CD8-positive, alpha-beta memory T cell (primary cell): ENCODE measurements at places on chromosomes 5 and 9. TPM values are rescaled to one million over a fixed set of nuclear protein-coding genes. Genes with fewer than 3 reads are reported as not detected.

SLC6A18 gene
- total RNA-seq: not detected

- no peak for DNase-seq
- no peaks in the 10 kb centered on the region for H3K27me3 ChIP-seq
These were observed 2.7 kb upstream of the BTNL9 start for GRCh38 chr5:181037365-181037861.

- H3K4me3 ChIP-seq: no peak overlapping the region
- no peak for DNase-seq
- H3K27me3 ChIP-seq: no peaks in the 10 kb centered on the region
- no peaks in the 10 kb centered on the region for H3K36me3 ChIP-seq
- no peaks in the 10 kb centered on the region for H3K4me1 ChIP-seq
These were observed 26.9 kb upstream of the SH3TC2 start for GRCh38 chr5:149089796-149090195.

GRCh38 chr5:111834926-111835599, 78.1 kb upstream of the NREP start:
- no peak for DNase-seq
- H3K36me3 ChIP-seq: no peaks in the 10 kb centered on the region
- H3K27ac ChIP-seq: no peak overlapping the region
- H3K4me3 ChIP-seq: no peak overlapping the region

DNA sequence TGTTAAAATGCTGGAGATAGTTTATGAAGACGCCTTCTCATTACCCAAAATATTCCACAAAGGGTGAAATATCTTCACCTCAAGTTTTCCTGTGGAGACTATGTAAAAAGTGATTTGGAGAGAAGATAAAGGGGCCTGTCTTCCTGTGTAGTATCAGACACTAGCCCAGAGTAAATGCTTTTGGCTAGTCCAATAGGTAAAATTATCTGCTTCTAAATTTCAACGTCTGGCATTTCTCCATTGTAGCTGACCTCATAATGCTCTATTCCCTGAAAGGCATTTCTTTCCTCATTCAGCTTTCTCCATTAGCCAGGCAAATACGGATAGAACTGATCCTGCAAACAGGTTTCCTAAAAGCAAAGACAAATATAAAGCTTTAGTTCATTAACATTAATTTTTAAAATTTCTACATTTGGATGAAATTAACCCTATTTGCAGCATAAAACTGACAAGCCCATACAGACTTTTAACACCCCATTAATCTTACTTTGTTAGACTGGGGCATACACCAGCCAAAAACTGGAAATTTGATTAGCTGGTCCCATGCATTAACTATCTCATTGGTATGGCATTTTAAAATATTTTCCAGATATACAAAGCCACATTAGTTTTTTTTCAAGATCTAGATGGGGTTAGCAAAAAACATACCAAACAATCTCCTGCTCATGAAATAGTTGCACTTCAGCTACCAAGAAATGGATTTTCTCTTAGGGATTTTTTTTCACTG, 548.8 kb downstream of the EFNA5 start:
- H3K4me3 ChIP-seq: no peak overlapping the region
- H3K27me3 ChIP-seq: no peaks in the 10 kb centered on the region
- H3K4me1 ChIP-seq: no peaks in the 10 kb centered on the region
- no peaks in the 10 kb centered on the region for H3K36me3 ChIP-seq
- H3K27ac ChIP-seq: no peak overlapping the region
- DNase-seq: no peak

DNA sequence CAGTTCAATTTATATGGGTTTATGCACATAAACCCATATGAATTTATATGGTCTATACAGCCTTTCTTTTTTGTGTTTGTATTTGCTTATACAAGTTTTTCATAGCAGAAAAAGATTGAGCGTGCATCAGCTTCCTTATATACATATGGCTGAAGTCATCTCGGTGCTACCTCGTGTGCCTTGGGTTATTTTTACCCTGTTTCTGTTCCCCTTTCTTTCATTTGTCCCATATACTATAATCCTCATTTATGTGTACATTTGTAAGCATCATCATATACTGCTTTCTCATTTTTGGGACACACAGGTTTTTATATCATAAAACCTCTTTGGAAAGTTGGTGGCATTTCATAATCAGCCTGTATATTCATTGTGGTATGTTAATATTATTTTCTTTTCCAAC, 107.8 kb upstream of the ADAMTSL1 start:
- H3K27me3 ChIP-seq: no peaks in the 10 kb centered on the region
- no peaks in the 10 kb centered on the region for H3K4me1 ChIP-seq
- no peak overlapping the region for H3K27ac ChIP-seq

DNA sequence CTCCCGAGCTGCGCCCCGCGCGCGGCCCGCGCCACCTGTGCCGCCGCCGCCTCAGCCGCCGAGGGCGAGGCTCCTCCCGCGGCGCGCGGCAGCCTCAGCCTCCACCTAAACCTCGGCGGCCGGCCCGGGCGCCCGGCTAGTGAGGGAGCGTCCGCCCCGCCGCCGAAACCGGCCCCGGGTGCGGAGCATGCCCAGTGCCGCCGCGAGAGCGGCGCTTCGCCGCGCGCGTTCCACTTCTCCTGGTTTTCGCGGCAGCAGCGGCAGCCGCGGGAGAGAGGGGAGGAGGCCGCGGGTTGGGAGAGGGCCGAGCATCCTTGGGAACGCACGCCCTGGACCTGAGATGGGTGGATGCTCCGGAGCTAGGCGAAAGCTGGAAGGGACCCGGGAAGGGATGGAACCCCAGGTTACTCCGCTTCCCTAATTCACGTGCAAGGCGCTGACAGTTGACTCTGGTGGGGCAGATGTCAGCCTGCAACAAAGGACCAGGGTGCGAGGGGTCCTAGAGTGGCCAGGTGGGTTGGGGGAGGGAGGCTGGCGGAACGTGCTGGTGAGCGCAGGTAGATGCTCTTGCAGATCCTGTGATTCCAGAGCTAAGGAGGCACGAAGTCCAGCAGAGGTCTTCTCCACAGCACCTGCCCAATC, at the start of gene CTNND2:
TSS of gene CTNND2 (minus strand) at position 182 of the 642 bp plus-strand sequence. CDS start 593 bp downstream, outside the sequence.
- H3K4me3 ChIP-seq: no peak within 1 kb of the TSS
- H3K27me3 ChIP-seq: no peaks in the 10 kb centered on the region
- no peaks in the 10 kb centered on the region for H3K36me3 ChIP-seq
- no peak for DNase-seq
- H3K27ac ChIP-seq: no peak within 1 kb of the TSS
- H3K4me1 ChIP-seq: no peaks in the 10 kb centered on the region

DNA sequence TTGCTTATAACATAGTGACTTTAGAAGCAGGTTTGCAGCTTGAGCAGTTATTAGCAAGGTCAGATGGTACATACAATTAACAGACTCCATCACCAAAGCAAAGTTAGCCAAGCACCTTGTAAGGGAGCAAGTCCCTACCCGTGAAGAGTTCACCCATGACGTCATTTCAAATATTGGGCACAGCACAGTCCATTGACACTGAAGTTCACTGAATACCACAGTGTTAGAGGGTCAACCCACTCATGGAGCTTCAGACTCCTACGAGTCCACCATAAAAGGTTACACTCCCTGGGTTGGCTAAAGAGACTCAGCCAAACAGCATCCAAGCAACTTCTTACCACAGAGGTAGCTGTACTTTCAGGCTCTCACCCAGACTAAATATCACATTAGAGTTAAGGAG, 77.5 kb downstream of the GALNT10 start:
- H3K27me3 ChIP-seq: no peaks in the 10 kb centered on the region
- no peak for DNase-seq
- H3K36me3 ChIP-seq: no peaks in the 10 kb centered on the region
- no peak overlapping the region for H3K27ac ChIP-seq
- H3K4me1 ChIP-seq: peaks cover 16% of the 10 kb centered on the region
- H3K4me3 ChIP-seq: no peak overlapping the region

DNA sequence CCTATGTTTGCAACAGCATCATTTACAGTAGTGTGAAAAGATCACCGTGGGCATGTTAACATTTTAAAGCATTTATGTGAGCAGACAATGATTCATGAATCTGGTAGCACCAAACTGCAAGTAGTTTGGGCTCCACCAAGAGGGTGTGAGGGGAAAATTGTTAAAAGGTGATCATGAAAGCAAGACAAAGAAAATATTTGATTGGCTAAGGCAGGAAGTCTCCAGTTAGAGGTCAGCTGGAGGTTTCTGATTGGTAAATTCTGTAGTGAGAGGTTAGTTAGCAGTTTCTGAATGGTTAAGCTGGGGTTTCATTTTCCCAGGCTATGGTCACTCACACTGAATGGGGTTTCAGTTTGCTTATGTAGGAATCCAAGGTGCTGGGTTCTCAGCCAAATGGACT, 13.5 kb upstream of the DRD1 start:
- no peaks in the 10 kb centered on the region for H3K4me1 ChIP-seq
- H3K27me3 ChIP-seq: no peaks in the 10 kb centered on the region
- H3K27ac ChIP-seq: no peak overlapping the region
- DNase-seq: no peak
- no peaks in the 10 kb centered on the region for H3K36me3 ChIP-seq
- no peak overlapping the region for H3K4me3 ChIP-seq

NRG2 gene
- 0.24 TPM for total RNA-seq

CCL27 gene
- total RNA-seq: 0.35 TPM

EXD3 gene
- total RNA-seq: 4.8 TPM

GRCh38 chr5:59069438-59070079, 486.7 kb downstream of the RAB3C start:
- DNase-seq: no peak
- no peaks in the 10 kb centered on the region for H3K4me1 ChIP-seq
- H3K4me3 ChIP-seq: no peak overlapping the region
- no peaks in the 10 kb centered on the region for H3K36me3 ChIP-seq
- no peak overlapping the region for H3K27ac ChIP-seq

GRCh38 chr5:107799306-107799705, 128.6 kb upstream of the EFNA5 start:
- no peak overlapping the region for H3K27ac ChIP-seq
- H3K4me1 ChIP-seq: no peaks in the 10 kb centered on the region
- no peaks in the 10 kb centered on the region for H3K27me3 ChIP-seq
- no peak overlapping the region for H3K4me3 ChIP-seq
- no peak for DNase-seq

AKNA gene
- 126 TPM for total RNA-seq

SPATA31A3 gene
- not detected for total RNA-seq

POLR1E gene
- total RNA-seq: 82.5 TPM

GRCh38 chr5:66661149-66661548, 65.0 kb downstream of the MAST4 start:
- no peaks in the 10 kb centered on the region for H3K4me1 ChIP-seq
- no peak for DNase-seq
- no peaks in the 10 kb centered on the region for H3K36me3 ChIP-seq
- no peak overlapping the region for H3K4me3 ChIP-seq

GRCh38 chr5:33817301-33817700, 74.5 kb downstream of the ADAMTS12 start:
- no peaks in the 10 kb centered on the region for H3K36me3 ChIP-seq
- no peak for DNase-seq
- no peaks in the 10 kb centered on the region for H3K4me1 ChIP-seq

- no peaks in the 10 kb centered on the region for H3K4me1 ChIP-seq
- no peak overlapping the region for H3K27ac ChIP-seq
- H3K36me3 ChIP-seq: no peaks in the 10 kb centered on the region
These were observed 145.9 kb upstream of the IRX2 start for GRCh38 chr5:2897276-2897961.
